Occipital lobe (tissue), 3 donors: ENCODE measurements at places on chromosomes 11 and 22. TPM values are rescaled to one million over a fixed set of nuclear protein-coding genes. Genes with fewer than 3 reads are reported as not detected.

TOLLIP gene
- 17.8 TPM for total RNA-seq

MAPK8IP1 gene
- 74.7 TPM for total RNA-seq

SYNGR1 gene
- total RNA-seq, result 63.9 TPM

MMP3 gene
- total RNA-seq, result not detected

RIN1 gene
- 0.47 TPM for total RNA-seq

ADAMTS8 gene
- total RNA-seq, result 2.8 TPM

TCP11L1 gene
- 39.8 TPM for total RNA-seq
